ENCODE measurements at places on chromosomes 16 and 17.

DNA sequence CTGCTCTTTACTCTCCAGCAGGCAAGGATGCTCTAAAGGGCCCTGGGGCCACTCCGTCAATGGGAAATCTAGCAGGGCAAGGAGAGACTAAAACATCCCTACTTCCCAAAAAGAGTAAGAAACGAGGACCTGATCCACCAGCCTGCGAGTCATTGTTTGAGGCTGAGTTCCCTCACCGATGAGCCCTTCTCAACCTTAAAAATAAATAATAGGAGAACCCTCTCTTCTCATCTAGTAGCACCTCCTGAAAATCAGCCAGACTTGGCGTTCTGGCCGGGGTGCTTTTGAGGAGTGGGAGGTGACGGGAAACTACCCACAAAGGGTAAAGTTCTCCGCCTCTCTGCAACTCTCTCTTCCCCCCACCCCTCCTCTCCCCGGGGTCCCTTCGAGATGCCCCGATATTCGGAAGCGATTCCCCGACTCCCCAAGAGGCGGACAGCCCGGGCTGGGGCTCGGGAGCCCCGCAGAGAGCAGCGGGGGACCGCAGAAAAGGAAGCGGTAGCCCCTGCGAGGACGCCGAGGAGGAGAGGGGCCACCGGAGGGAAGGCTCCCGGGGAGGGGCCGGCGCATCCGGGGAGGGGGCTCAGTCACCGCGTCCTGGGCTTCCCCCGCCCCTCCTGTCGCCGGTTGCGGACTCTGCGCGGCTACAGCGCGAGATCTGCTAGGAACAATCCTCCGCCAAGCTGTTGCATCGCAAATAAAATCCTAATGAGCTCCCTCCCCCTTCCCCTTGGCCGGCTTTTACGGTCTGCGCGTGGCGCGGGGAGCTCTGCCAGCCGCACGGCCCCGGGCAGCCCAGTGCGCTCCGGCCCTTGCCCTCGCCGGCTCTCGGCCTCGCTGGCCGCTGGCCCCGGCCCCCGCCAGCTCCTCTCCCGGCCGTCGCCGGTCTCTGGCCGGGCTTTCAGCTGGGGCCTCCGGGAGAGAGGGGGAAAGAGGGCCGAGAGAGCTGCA is 1.3 kb downstream of the HOXB9 start:
- no peak for DNase-seq

GRCh38 chr17:4806777-4807604 is at the start of gene PLD2:
Gene PLD2, plus strand, starts transcription at chr17:4807152. Its CDS starts 621 bp downstream, at chr17:4807773.
- DNase-seq, result peak; percentile 75

GRCh38 chr16:50457423-50457822 is 88.6 kb upstream of the BRD7 start:
- DNase-seq, result no peak

GRCh38 chr16:29900888-29901606 is 759 bp downstream of the ASPHD1 start:
- DNase-seq, result no peak

- DNase-seq, result peak; percentile 31
Observed at GRCh38 chr17:67390646-67391361, 13.7 kb downstream of the PITPNC1 start.

DNA sequence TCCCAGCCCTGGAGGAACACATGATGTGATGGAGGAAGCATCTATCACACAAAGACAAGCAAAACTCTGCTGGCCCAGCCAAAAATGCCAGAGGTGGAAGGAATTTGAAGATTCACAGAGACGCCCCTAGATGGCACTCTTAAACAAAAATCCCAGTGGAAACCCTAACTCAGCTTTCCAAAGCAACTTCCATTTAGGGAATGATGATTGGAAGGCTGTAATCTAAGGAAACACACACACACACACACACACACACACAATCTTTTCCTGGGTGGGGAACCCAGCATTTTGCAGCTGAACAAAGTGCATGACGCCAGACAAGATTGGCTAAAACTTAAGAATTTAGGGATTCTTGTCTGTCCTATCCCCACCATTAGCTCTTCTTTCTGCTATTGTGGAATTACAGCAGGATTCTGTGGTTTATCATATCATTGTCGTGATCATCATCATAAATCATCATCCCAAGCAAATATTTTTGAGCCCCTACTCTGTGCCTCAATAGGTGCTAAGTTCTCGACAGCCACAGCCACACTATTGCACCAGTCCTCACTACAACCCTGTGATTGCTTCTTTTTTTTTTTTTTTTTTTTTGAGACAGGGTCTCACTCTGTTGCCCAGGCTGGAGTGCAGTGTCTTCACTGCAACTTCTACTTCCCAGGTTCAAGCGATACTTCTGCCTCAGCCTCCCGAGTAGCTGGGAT is 1.6 kb upstream of the LDAF1 start:
- DNase-seq, result no peak

- no peak for DNase-seq
Observed at GRCh38 chr16:88789594-88789993, 4.6 kb upstream of the PIEZO1 start.

DNA sequence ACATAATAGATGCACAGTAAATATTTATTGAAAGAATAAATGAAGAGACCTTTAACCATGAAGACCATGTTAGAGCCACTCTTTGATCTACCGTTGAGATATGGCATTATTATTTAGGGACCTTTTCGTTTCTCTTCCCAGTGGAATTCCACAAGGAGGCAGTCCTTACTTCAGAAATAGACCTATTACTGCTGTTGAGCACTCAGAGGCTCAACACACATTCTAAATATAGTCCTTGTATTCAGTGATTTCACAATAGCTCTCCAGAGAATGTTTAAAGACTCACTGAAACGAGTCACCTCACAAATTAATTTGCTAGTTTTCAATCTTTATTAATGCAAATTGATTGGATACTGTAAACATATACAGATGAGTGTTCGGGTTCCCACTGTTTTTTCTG is 603.8 kb downstream of the CDH8 start:
- DNase-seq, result no peak

- no peak for DNase-seq
Observed at GRCh38 chr17:73359987-73360410, 48.2 kb upstream of the CDC42EP4 start.

- no peak for DNase-seq
Observed at GRCh38 chr16:56275076-56275475, 83.8 kb downstream of the GNAO1 start.

- no peak for DNase-seq
Observed at GRCh38 chr16:81818905-81819304, 39.8 kb downstream of the PLCG2 start.

All from stimulated activated CD8-positive, alpha-beta memory T cell treated with anti-CD3 and anti-CD28 coated beads, Interleukin-2, amount 100 ng/mL, for 1 hour (primary cell).